ENCODE measurements at places on chromosomes 1 and 21. TPM values are rescaled to one million over a fixed set of nuclear protein-coding genes. Genes with fewer than 3 reads are reported as not detected.

- peaks cover 10% of the 10 kb centered on the region for H3K36me3 ChIP-seq
- peaks cover 24% of the 10 kb centered on the region for H3K4me1 ChIP-seq
- no peak overlapping the region for H3K4me3 ChIP-seq
- H3K27me3 ChIP-seq = no peaks in the 10 kb centered on the region
- no peak for DNase-seq
Observed at GRCh38 chr1:203140743-203141520, 13.4 kb downstream of the ADORA1 start.

DNA sequence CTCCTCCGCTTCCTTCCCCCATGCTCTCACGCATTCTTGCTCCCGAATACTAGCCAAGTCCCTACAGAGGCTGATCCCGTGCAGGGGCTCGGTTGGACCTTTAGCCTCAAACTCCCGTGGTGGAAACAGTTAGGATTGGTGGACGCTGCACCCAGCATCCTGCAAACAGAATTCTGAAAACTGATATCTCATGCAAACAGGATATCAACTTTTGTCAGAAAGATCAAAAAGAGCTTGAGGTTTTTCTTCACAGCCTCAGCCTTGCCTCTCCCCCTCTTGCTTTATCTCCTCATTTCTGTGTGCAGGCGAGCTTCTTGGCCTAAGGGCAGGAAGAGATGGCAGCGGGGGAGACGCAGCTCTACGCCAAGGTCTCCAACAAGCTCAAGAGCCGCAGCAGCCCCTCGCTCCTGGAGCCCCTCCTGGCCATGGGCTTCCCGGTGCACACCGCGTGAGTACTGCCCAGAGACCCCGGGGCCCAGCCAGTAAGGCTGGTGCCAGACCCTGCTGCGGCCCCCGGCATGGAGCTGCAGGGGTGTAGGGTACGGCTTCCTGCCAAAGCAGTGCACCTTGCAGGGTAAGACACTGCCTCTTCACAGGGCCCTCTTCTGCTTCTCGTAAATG lies at the start of gene UBASH3A:
UBASH3A (plus strand) TSS at position 292 of the 621 bp plus-strand sequence; CDS start at position 336, 44 bp downstream.
- DNase-seq = no peak
- no peak within 1 kb of the TSS for H3K4me3 ChIP-seq
- no peaks in the 10 kb centered on the region for H3K36me3 ChIP-seq
- no peaks in the 10 kb centered on the region for H3K4me1 ChIP-seq
- H3K27ac ChIP-seq = no peak within 1 kb of the TSS
- H3K27me3 ChIP-seq = no peaks in the 10 kb centered on the region

- H3K4me3 ChIP-seq = no peak overlapping the region
- no peaks in the 10 kb centered on the region for H3K36me3 ChIP-seq
- DNase-seq = no peak
- no peak overlapping the region for H3K27ac ChIP-seq
- H3K27me3 ChIP-seq = peaks cover 5% of the 10 kb centered on the region
- no peaks in the 10 kb centered on the region for H3K4me1 ChIP-seq
Observed at GRCh38 chr1:166182281-166182680, 15.5 kb upstream of the FAM78B start.

DNA sequence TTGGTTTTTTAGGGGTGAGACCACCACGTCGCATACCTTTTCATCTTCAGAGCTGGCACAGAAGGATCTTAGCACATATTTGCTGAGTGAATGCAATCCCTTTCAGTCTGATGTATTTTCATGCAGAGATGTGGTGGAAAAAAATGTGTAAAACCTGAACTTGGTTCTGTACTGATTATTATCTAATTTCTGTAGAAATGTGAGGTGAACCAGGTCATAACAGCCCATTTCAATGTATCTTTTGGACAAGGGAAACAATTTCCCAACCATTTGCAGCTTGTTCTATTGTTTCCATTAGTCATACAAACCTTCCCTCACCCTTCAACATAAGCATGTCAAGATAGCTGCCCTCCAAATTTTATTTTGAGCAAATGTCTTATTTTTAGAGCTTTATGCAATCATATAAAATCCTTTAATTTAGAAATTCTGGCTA lies 46.8 kb upstream of the RUNX1 start:
- H3K36me3 ChIP-seq = no peaks in the 10 kb centered on the region
- H3K4me3 ChIP-seq = no peak overlapping the region
- no peak for DNase-seq
- no peaks in the 10 kb centered on the region for H3K4me1 ChIP-seq
- H3K27me3 ChIP-seq = no peaks in the 10 kb centered on the region

- H3K36me3 ChIP-seq = no peaks in the 10 kb centered on the region
- no peaks in the 10 kb centered on the region for H3K4me1 ChIP-seq
- no peak overlapping the region for H3K27ac ChIP-seq
- H3K27me3 ChIP-seq = no peaks in the 10 kb centered on the region
- H3K4me3 ChIP-seq = no peak overlapping the region
- DNase-seq = no peak
Observed at GRCh38 chr1:7932524-7933138, 8.0 kb downstream of the TNFRSF9 start.

GRCh38 chr1:188668083-188668482 lies 1809.6 kb downstream of the BRINP3 start:
- no peaks in the 10 kb centered on the region for H3K4me1 ChIP-seq
- no peak overlapping the region for H3K27ac ChIP-seq
- no peak overlapping the region for H3K4me3 ChIP-seq
- no peak for DNase-seq
- H3K36me3 ChIP-seq = no peaks in the 10 kb centered on the region
- no peaks in the 10 kb centered on the region for H3K27me3 ChIP-seq

DNA sequence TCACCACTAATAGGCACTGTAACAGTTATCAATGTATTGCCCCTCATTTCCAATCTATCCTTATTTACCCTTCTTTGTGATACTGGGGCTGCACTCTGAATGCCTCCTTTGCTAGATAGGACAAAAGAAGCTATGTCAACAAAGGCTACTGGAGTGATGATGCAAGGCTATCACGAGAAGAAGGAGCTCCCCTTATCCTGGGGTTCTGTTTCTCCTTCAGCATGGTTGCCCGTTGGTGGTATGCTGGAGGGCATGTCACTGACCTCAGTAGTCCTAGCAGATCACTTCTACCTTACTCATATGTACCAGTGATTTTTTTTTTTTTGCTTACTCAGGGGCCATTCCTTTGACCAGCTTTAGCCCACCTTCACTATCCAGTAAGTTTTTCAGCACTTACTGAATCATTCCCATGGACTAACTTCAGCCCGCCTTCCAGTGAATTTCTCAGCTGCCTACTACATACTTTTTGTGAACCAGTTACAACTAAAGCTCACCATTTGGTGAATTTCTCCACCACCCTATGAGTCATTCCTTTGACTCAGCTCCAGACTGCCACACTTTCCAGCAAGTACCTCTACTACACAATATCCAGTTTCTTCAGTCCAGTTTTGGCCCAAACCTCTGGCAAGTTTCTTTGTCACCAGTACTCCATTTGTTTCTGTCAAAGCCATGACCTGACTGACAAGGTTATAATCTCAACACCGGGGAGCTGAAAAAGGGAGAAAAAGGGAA lies 944.5 kb downstream of the KCNT2 start:
- no peak overlapping the region for H3K4me3 ChIP-seq
- no peaks in the 10 kb centered on the region for H3K27me3 ChIP-seq
- DNase-seq = peak; percentile 19
- H3K36me3 ChIP-seq = no peaks in the 10 kb centered on the region
- no peak overlapping the region for H3K27ac ChIP-seq
- no peaks in the 10 kb centered on the region for H3K4me1 ChIP-seq

GRCh38 chr1:90963236-90963635 lies 58.6 kb downstream of the ZNF644 start:
- no peak for DNase-seq
- peaks cover 36% of the 10 kb centered on the region for H3K36me3 ChIP-seq

DNA sequence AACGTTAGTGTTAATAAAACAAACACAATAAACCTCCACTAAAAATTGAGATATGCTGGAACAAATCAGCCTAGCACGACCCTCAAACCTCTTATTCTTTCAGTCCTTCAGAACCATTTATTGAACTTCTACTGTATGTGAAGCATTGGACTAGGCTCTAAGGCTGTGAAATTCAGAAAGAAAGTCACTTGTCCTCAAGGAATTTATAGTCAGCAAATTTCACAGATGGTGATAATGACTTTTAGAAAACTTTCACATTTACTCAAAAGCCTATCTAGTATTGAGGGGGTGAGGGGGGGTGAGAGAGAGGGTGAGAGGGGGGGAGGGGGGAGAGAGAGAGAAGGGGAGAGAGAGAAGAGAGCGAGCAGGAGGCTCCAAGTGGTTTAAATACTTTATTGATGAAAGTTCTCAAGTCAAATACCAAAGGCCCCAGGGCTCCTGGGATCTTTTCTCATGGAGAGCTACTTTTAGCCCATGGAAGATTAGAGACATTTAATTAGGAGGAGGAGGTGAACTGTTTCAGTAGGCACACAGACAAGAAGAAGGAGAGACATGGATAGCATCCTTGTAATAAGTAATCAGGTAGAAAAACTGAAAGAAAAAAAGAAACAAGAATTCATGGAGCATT lies 66.3 kb upstream of the SSX2IP start:
- DNase-seq = no peak
- H3K27me3 ChIP-seq = no peaks in the 10 kb centered on the region
- H3K27ac ChIP-seq = no peak overlapping the region
- no peaks in the 10 kb centered on the region for H3K4me1 ChIP-seq
- H3K36me3 ChIP-seq = no peaks in the 10 kb centered on the region

- H3K4me3 ChIP-seq = peak overlapping the region; percentile 39
- peaks cover 74% of the 10 kb centered on the region for H3K4me1 ChIP-seq
- peak; percentile 91 for DNase-seq
- H3K27ac ChIP-seq = peak overlapping the region; percentile 97
- no peaks in the 10 kb centered on the region for H3K36me3 ChIP-seq
Observed at GRCh38 chr1:40898431-40898901, 36.3 kb upstream of the CITED4 start.

DNA sequence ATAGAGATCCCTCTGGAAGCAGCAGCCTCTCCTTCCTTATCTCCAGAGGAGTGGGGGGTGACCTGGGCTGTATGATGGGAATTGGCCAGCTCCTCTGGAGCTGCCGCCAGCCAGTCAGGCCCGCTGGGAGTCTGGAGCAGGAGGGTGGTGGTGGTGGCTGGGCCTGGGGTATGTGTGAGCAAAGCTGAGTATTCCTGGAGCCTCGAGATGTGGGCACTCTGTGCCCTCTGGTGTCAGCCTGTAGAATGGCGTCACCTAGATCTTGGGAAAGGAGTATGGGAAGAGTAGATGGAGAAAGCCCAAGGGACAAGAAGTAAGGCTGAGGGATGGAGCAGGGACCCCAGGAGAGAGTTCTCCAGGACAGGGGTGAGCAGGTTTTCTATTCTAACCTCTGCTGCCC lies 16.0 kb downstream of the VANGL2 start:
- no peak overlapping the region for H3K27ac ChIP-seq
- no peak overlapping the region for H3K4me3 ChIP-seq
- no peaks in the 10 kb centered on the region for H3K4me1 ChIP-seq
- no peaks in the 10 kb centered on the region for H3K36me3 ChIP-seq
- peak; percentile 57 for DNase-seq
- 0 out of 2 replicates have a peak, but pooled peaks cover 5% of the 10 kb centered on the region for H3K27me3 ChIP-seq

- H3K27ac ChIP-seq = no peak overlapping the region
- H3K27me3 ChIP-seq = no peaks in the 10 kb centered on the region
- peaks cover 4% of the 10 kb centered on the region for H3K4me1 ChIP-seq
- no peaks in the 10 kb centered on the region for H3K36me3 ChIP-seq
- no peak for DNase-seq
Observed at GRCh38 chr1:161195171-161195570, 3.7 kb downstream of the ADAMTS4 start.

- no peak overlapping the region for H3K27ac ChIP-seq
- H3K4me1 ChIP-seq = peaks cover 33% of the 10 kb centered on the region
- no peak for DNase-seq
- H3K27me3 ChIP-seq = no peaks in the 10 kb centered on the region
- H3K36me3 ChIP-seq = peaks cover 12% of the 10 kb centered on the region
Observed at GRCh38 chr1:150970808-150971582, 3.6 kb downstream of the CERS2 start.

DNA sequence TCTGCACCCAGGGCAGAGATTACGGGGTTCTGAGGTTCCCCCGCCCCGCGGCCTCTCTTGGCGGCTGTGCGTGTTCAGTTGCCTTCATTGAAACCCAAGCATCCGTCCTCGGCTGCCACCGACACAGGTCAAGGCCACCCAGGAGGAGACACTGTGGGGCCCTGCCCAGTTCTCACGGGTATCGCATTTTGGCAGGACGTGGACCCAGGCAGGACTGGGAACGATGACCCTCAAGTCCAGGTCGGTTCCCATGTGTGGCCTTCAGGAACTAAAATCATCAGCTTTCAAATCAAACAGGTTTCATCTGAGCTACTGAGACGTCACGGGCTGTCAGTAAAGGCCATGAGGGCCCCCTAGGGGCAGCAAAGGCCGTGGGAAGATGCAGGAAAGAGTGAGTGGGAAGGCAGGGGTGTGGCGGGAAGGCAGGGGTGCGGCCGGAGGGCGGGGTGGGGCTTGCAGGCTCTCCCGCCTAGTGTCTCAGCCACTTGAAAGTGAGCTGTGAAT lies 7.0 kb upstream of the C1orf174 start:
- H3K4me3 ChIP-seq = no peak overlapping the region
- no peaks in the 10 kb centered on the region for H3K4me1 ChIP-seq
- no peaks in the 10 kb centered on the region for H3K36me3 ChIP-seq
- no peak for DNase-seq
- no peak overlapping the region for H3K27ac ChIP-seq

DNA sequence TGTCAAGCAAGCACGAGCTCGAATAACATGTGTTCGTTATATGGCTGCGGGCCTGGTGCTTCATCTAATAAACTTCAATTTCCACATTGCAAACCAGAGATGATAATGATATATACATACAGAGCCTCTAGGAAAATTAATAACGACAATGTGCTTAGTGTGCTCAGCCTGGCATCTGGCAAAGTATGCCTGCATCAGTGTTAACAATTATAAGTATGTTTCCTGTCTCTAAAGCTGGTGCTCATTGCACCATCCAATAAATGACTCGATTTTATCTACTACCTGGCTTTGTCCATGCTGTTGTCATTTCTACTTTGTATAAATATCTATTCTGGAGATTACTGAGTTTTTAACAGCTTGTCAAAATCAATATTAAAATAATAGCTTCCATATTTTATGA lies 1402.6 kb downstream of the MRPL39 start:
- no peak overlapping the region for H3K27ac ChIP-seq
- H3K4me1 ChIP-seq = no peaks in the 10 kb centered on the region

DNA sequence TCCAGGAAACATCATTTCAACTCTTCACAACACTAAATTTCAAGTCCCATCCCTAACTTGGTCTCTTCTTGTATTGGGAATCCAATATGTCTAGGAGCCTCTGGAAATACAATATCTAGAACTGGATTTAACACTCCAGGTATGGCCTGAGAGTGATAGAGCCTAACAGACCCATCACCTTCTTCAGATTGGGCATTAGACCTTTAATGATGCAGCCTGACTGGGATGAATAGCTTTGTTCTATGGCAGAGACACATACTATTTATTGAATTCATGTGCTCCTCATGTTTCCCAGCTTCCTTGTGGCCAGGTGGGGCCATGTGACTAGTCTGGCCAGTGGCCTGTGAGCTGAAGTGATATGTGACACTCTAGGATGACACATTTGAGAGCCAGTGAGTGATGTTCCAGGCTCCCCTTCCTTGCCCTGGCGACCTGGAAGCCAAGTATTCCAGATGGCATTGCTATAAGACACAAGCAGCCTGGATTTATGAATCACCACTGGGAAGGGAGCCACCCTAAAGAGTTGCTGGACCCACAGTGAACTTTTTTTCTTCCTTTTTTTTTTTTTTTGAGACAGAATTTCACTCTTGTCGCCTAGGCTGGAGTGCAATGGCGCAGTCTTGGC lies 31.0 kb upstream of the POU3F1 start:
- H3K36me3 ChIP-seq = no peaks in the 10 kb centered on the region
- no peak for DNase-seq
- H3K4me3 ChIP-seq = no peak overlapping the region
- H3K4me1 ChIP-seq = no peaks in the 10 kb centered on the region

FALEC gene
- total RNA-seq = 0.94 TPM

CELA3B gene
- not detected for total RNA-seq

ELAPOR1 gene
- 2.0 TPM for total RNA-seq

FAM43B gene
- total RNA-seq = not detected

OLFM3 gene
- not detected for total RNA-seq

RAB3B gene
- 2.4 TPM for total RNA-seq

IQCC gene
- total RNA-seq = 4.9 TPM
